ENCODE measurements at places on chromosomes 16 and 17.

GRCh38 chr16:87874639-87875427, 5.5 kb upstream of the SLC7A5 start:
- DNase-seq: no peak

DNA sequence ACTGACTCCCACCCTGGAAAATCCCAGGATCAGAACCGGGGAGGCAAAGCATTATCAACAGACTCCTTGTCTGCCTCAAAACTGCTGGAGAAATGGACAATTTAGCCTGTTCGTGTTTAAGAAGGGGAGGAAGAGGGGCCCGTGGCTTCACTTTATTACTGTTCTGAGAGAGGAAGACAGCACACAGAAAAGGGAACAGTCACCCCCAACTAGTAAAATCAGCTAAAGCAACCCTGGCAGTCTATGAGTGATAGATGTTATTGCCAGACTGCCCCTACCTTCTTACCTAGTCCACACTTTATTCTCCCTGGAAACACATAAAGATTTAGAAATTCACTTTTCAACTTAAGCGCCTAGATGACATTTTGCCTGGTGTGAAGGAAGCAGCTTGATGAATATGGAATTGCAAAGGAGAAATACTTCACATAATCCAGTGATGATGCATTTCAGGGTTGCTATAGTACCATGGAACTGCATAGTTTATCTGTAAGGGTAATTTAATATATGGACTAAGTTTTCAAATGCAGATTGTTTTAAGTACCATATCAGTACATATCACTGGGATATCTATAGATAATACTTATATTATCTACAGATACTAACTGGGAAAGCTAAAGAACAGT, 36.9 kb upstream of the TRAP1 start:
- no peak for DNase-seq

DNA sequence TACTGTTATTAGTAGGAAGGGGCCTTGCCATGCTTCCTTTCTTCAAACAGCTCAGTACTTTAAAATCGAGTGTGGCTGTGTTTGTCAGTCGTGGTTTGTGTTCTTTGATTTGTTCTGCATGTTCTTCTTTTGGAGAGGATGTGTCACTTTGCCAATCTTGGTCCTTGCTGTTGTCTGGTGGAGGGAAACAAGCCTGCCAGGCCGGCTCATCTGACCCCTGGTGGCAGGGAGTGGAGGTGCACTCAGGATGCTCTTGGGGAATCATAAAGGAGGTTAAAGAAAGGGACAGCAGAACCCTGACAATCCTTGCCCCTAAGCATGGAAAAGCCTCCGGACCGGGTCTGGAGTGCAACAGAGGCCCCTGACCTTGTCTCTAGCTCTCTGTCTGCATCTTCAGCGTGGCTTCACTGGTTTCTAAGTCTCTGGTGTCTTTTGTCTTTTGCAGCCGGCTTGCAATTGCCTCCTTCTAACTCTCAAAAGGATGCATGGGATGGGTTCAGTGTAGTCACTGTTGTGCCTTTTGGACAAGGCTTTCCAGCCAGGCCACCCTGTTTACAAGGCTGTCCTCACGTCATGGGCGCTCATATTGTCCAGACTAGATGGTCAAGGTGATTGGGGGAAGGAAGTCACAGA, 135.8 kb downstream of the WWOX start:
- DNase-seq: peak; percentile 32

- DNase-seq: no peak
These were observed 6.0 kb downstream of the MTSS2 start for GRCh38 chr16:70679671-70680494.

DNA sequence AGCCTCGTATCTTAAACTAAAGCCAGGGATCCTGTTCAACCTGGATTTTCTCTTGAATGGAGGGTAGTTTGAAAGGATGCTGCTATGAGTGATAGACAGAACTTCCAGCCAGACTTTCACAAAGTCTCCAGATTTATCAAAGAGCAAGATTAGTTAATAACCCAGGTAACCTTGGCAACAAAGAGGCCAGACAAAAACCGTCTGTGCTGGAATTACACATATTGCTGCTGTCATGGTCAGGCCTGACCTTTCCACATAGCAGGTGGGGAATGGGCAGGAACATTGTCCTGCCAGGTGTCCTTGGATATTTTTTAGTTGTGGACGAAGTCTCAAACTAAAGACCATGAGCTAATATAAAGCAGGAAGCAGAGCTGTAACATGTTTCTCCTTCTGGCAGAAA, 52.5 kb downstream of the HLF start:
- no peak for DNase-seq

DNA sequence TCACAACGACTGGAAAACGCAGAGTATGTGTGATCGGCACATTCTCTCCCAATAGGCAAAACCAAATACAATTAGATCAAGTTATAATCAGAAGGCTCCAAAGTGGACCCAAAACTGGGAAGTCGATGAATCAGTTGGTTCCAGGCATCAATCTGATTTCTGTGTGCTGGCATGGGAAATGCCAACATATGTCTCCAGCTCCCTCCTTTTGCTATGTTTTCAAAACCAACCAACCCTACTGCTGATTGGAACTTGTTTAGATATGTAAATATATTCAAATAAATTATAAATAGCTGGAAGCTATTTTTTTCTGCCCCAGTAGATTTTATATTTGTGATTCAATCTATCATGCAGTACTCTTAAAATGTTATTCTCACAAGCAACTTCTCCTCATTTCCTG, 284.2 kb downstream of the HS3ST3B1 start:
- DNase-seq: no peak

DNA sequence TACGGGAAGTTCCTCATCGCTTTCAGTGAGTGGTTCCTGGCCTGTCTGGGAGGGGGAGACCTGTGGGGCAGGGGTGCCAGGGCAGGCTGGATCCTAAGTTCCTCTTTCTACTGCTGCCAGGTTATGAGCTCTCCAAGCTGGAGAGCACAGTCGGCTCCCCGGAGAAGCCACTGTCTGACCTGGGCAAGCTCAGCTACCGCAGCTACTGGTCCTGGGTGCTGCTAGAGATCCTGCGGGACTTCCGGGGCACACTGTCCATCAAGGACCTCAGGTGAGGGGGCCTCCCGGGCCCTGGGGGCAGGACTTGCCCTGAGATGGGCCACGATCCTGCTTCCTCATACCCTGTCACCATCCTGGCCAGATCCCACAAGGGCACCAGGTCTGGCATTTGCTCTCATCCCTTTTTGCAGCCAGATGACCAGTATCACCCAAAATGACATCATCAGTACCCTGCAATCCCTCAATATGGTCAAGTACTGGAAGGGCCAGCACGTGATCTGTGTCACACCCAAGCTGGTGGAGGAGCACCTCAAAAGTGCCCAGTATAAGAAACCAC, 5.1 kb downstream of the PRSS8 start:
- DNase-seq: no peak
